ENCODE measurements at places on chromosomes 2 and 18. TPM values are rescaled to one million over a fixed set of nuclear protein-coding genes. Genes with fewer than 3 reads are reported as not detected.

The RBM44 gene
- 0.69 TPM for total RNA-seq

The SPATA3 gene
- total RNA-seq: not detected

The IL1F10 gene
- not detected for total RNA-seq

The EIF4E2 gene
- total RNA-seq: 72.5 TPM

The GALNT5 gene
- total RNA-seq: 1.3 TPM

The CAD gene
- 82.5 TPM for total RNA-seq

The PUS10 gene
- 6.2 TPM for total RNA-seq

The PARD3B gene
- total RNA-seq: 20.4 TPM

The CXCR2 gene
- total RNA-seq: 0.31 TPM

The SNTG2 gene
- not detected for total RNA-seq

The IL37 gene
- not detected for total RNA-seq
